Activated CD4-positive, alpha-beta T cell treated with anti-CD3 and anti-CD28 coated beads, Interleukin-2, Interleukin-6, amounts not matched to agents 100 ng/mL and 50 ng/mL, durations not matched to agents 16 hours and 8 hours (primary cell): ENCODE measurements at places on chromosomes 4 and X.

- no peak for DNase-seq
These were observed 70.5 kb downstream of the HADH start for GRCh38 chr4:108060164-108060563.

DNA sequence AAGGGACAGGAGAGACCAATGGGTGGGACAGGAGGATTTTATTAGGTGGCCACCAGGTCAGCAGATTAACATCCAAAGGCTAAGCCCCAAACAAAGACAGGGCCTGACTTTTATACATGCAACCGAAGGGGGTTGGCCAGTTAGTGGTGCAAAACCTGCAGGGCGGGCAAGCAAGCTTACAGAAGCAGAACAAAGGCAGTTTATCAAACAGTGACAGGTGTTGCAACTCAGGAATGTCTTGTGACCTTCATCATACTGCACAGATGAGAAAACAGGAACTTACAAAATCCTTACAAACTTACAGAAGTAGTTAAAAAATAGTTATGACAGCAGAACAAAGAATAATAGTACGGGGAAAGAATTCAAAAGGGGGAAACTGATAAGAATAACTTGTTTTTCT, 708.1 kb downstream of the GLUD2 start:
- no peak for DNase-seq

DNA sequence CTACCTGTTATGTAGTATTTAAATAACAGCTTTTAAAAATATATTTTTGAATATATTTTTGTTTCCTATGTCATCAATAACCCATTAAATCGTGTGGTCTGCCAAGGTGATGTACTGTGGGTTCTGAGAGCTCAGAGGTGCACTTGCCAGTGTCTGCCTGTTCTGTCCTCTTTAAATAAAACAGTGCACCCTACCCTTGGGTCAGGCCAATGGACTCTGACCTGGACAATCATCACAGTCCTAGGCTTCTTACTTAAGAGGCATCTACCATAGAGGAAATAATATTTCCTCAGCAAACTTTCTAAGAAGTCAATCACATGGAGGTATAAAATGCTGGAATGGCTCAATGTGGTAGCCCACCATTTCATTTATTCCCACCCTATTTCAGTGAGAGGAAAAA, 26.0 kb upstream of the LHFPL1 start:
- no peak for DNase-seq

- DNase-seq = no peak
These were observed 72.1 kb downstream of the PARM1 start for GRCh38 chr4:75004755-75005668.

DNA sequence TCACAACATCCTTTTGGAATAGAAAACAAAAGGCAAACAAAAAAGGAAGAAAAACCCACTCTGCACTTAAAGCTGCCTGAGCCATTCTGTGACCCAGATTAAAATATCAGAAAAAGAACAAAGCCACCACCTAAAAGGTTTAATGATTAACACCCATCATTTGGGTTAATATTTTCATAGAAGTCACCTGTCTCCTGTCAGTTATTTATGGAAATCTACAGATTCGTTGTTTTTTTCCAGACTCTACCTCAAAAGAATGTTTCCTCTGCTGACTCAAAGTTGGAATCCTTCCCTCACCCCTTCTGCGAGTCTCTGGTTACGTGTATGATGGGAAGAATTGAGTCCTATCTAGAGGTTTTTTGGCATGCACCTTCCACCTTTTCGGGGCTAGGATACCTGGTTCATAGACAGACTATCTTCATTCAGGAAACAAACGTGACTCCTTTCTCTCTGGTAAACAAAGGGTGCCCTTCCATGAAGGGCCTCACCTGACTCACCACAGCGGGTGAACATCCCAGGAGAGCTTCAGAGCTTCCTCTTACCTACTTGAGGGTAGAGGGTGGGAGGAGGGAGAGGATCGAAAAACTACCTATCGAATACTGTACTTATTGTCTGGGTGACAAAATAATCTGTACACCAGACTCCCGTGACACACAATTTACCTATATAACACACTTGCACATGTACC, 19.6 kb upstream of the CA5B start:
- DNase-seq = no peak
